ENCODE measurements at places on chromosomes 12 and 14.

DNA sequence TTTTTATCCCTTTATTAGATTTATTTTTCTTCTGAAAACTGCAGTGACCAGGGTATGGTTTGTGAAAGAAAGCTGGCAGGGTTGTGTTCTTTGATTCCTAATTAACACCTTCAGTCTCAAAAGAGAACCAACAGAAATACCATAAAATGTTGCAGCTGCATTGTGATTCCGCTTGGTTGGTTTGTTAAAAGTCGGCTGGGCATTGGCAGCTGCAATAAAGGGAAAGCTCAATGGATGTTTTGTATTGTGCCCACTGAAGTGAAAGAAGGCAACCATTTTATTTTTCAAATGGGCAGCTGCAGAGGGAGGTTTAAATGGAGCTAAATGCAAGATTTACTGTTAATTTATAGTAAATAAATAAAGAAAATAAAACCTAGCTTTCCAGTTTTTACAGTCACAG, 16.7 kb downstream of the LGR5 start:
- no peak for DNase-seq

DNA sequence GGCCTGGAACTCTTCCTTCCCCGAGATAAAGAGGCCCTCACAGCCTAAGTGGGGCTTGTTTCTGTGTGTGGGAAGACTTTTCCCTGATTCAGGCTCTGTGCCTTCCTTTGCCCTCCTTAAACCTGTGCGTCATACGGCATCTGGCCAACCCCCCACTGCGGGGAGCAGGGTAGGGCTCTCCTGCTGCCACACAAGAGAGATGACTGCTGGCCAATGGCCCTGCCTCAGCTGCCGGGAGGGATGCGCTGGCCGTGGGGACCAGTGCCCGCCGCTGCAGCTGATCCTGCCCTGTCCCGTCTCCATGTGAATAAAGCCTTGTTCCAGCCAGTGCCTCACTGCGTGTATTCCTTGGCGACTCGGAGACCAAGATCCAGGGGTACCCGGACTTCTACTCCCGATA, 42.5 kb upstream of the BEGAIN start:
- no peak for DNase-seq

- DNase-seq = no peak
These were observed 31.5 kb downstream of the TTC7B start for GRCh38 chr14:90784621-90785270.

GRCh38 chr14:54909817-54910558, 7.4 kb upstream of the GCH1 start:
- no peak for DNase-seq

GRCh38 chr12:118187751-118188435, 52.0 kb downstream of the PEBP1 start:
- DNase-seq = no peak

DNA sequence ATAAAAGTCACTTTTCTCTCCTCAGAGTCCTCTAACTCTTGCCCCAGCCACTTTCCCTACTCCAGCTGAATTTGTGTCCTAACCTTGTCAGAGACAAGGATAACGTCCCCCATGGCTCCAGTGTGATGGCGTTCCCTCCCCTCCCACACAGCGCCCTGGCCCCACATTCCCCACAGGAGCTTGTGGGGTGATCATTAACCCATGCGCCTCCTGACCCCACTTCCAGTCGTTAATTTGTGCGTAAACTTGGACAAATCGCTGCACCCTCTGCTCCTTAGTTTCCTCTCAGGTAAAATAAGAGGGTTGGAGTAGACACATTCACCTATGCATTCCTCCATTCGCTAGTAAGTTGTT, 22.9 kb upstream of the BCDIN3D start:
- no peak for DNase-seq

DNA sequence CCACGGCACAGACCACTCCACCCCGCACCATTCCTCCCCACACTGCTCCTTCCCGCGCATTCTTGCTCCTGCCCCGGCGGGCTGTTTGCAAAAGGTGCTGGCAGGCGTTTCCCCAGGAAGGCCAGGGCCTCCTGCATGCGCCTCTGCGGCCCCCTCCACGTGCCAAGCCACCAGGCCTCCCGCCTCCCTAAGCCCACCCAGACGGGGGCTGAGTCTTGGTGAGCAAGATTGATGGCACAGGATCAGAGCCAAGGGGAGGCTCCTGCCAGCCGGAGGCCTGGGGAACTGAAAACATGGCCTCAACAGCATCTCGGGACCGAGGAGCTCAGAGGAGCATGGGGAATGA, 328.3 kb upstream of the DIO3 start:
- DNase-seq = no peak

DNA sequence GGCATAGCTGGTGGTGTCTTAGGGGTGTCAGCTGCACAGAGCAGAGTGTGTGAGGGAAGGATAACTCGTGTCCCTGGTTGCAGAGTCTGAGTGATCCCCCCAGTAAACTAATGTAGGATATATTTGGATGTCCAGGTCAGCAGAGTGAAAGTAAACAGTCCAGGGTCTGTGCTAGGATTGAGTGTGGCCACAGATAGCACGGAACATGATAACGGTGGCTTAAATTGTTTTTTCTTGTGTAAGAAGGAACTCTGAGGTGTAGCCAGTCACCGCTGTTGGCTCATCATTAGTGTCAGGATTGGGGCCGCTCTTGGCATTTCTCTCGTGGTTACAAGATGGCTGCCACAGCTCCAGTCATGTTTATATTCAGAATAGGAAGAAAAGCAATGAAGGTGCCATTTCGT, 97.3 kb downstream of the DERA start:
- no peak for DNase-seq

Measured in GM03348 (cell line).